ENCODE measurements at places on chromosomes 6 and 20. TPM values are rescaled to one million over a fixed set of nuclear protein-coding genes. Genes with fewer than 3 reads are reported as not detected.

DNA sequence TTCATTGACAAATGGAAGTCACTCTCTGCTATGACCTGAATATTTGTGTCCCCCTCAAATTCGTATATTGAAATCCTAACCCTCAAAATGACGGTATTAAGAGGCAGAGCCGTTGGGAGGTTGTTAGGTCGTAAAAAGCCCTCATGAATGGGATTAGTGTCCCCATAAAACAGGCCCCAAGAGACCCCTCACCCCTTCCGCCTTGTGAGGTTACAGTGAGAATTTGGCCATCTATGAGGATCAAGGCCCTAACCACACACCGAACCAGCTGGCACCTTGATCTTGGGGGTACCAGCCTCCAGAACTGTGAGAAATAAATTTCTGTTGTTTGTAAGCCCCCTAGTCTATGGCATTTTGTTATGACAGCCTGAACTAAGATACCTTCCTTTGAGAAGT lies 52.5 kb upstream of the SLC22A16 start:
- no peaks in the 10 kb centered on the region for H3K27me3 ChIP-seq
- H3K4me1 ChIP-seq = peaks cover 14% of the 10 kb centered on the region
- no peak overlapping the region for H3K4me3 ChIP-seq

LRRC73 gene
- 0.68 TPM for total RNA-seq

MEP1A gene
- total RNA-seq = 0.34 TPM

- H3K4me1 ChIP-seq = peaks cover 4% of the 10 kb centered on the region
- no peaks in the 10 kb centered on the region for H3K36me3 ChIP-seq
- no peak for DNase-seq
- H3K27ac ChIP-seq = no peak overlapping the region
Measured at GRCh38 chr20:50095476-50096078, 17.4 kb downstream of the UBE2V1 start.

SAMD3 gene
- total RNA-seq = 3.6 TPM

CST5 gene
- total RNA-seq = not detected

DNA sequence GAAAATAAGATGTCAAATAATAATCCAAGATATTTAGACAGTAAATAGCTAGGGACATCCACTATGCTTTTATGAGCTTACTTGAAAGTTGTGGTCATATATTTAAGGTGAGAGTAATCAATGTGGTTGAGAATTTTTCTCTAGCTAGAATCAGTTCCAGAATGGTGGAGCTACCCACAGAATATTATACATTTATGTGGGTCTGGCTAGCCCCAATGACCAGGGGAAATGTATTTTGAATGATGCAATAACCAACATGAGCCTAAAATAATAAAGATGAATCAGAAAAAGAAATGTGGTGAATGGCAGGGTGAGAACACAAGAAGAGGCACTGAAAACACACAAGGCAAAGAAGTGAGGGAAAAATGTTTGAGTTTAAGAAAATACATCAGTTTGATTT lies 325.7 kb downstream of the TBC1D32 start:
- H3K4me1 ChIP-seq = no peaks in the 10 kb centered on the region
- no peaks in the 10 kb centered on the region for H3K36me3 ChIP-seq
- H3K4me3 ChIP-seq = no peak overlapping the region
- H3K27ac ChIP-seq = no peak overlapping the region
- DNase-seq = no peak
- H3K27me3 ChIP-seq = no peaks in the 10 kb centered on the region

DNA sequence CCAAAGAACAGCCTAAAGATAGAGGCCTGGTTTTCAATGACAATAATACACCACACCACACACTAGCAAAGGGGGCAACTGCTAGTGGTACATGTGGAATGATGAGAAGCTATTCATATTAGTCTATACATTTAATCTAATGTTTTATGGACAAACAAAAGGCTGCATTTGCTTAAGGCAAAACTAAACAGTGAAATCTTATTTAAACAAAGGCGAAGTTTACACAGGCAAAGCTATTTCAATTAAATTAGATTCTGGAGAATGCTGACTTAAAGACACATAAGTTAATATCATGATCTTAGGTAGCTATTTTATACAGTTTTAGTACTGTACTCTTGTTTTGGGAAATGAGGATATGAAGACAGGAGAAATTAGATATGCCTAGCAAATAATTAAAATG lies 53.9 kb upstream of the SIM1 start:
- no peak for DNase-seq
- no peaks in the 10 kb centered on the region for H3K36me3 ChIP-seq
- H3K4me3 ChIP-seq = no peak overlapping the region
- no peak overlapping the region for H3K27ac ChIP-seq
- no peaks in the 10 kb centered on the region for H3K27me3 ChIP-seq
- no peaks in the 10 kb centered on the region for H3K4me1 ChIP-seq

DNA sequence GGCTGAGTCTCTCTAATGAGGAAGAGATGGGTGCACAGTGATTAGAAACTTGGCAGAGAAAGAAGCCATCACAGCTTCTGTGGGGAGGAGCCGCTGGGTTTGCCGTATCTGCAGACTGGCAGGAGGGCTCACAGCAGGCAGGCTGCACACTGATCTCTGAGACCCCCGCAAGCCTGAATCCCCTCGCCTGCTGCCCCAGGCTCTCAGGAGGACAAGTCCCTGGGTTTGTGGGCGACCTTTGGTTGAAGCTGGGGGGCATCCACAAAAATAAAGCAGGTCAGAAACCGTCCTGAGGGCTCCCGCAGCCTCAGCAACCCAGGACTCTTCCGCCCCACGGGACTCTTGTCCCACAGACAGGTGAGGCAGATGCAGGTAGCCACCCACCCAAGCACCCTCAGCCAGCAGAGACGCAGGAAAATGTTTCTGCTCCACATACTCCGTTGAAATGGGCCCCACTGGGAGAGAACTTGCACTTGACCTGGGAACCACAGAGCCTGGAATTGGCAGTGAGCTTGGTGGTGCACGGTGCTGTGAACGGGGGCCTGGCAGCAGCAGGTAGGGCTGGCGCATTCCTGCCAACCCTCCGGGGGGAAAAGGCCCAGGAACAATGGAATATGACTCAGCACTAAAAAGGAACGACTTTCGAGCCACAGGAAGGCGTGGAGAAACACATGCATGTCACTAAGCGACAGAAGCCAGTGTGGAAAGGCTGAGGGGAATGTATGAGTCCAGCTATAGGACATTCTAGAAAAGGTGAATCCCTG lies 89.9 kb downstream of the YTHDF1 start:
- no peak overlapping the region for H3K4me3 ChIP-seq
- no peaks in the 10 kb centered on the region for H3K36me3 ChIP-seq
- no peak overlapping the region for H3K27ac ChIP-seq
- peaks cover 16% of the 10 kb centered on the region for H3K27me3 ChIP-seq
- DNase-seq = no peak
- no peaks in the 10 kb centered on the region for H3K4me1 ChIP-seq

RFX6 gene
- not detected for total RNA-seq

- no peaks in the 10 kb centered on the region for H3K36me3 ChIP-seq
- H3K27me3 ChIP-seq = no peaks in the 10 kb centered on the region
- H3K4me1 ChIP-seq = no peaks in the 10 kb centered on the region
- no peak overlapping the region for H3K4me3 ChIP-seq
- no peak overlapping the region for H3K27ac ChIP-seq
Measured at GRCh38 chr6:142323377-142323776, 21.6 kb downstream of the ADGRG6 start.

- H3K4me3 ChIP-seq = no peak overlapping the region
- H3K27ac ChIP-seq = no peak overlapping the region
- H3K4me1 ChIP-seq = peaks cover 13% of the 10 kb centered on the region
- H3K27me3 ChIP-seq = no peaks in the 10 kb centered on the region
Measured at GRCh38 chr20:48688579-48688978, 139.2 kb downstream of the PREX1 start.

BANF2 gene
- 1.9 TPM for total RNA-seq

PRR18 gene
- total RNA-seq = not detected
